NCI-H226 (cell line): ENCODE measurements at places on chromosomes 7 and 10.

- no peak for DNase-seq
Measured at GRCh38 chr10:92993699-92994272, 66.8 kb upstream of the CYP26C1 start.

GRCh38 chr10:1631282-1631681 lies 106.0 kb downstream of the ADARB2 start:
- no peak for DNase-seq

DNA sequence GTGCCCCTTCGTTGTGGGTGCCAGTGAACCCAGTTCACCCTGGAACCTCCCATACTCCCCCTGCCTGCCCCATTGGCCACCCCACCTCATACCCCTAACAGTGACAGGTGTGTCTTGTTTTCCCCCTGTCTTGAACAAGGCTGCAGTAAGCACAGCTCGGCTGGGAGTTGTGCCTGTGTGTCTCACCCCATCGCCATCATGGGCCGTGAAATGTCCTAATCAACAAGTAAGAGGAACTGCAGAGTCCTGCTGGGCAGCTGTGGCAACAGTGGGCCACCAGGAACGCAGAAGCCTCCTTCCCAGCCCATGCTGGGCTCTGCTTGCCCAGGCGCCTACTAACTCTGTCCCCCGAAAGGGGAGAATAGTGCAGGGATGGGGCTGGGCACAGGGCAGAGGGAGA lies 91.6 kb downstream of the C10orf105 start:
- no peak for DNase-seq

GRCh38 chr10:130300608-130301020 lies 164.4 kb downstream of the GLRX3 start:
- DNase-seq = no peak

DNA sequence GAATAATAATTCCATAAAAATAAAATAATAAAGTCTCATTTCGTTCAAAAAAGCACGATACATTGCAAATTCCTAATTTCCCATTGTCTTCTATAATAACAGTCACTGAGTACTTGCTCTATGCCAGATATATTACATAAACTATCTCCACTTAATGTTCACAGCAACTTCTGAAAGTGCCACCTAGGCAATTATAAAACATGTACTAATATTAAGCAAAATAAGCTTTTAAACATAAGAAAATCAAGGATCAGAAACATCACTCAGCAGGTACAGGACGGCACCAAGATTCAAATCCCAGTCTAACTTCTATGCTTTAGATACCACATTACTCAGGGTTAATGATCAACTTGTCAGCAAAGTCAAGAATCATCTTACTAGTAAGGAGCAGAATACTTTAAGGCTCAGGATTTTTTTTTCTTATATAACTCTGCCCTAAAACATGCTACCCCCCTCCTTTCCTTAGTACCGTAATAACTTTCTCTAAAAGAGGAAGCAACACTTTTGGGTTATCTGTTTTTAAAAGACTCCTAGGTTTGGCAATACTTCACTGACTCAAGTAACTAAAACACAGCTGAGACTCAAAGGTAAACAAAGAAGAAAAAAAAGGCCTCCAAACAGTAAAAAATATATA lies 51.3 kb downstream of the USP6NL start:
- no peak for DNase-seq

GRCh38 chr10:31830887-31831286 lies 97.7 kb downstream of the ARHGAP12 start:
- no peak for DNase-seq

GRCh38 chr10:21171936-21172541 lies 274.9 kb upstream of the NEBL start:
- no peak for DNase-seq

- DNase-seq = peak; percentile 93
Measured at GRCh38 chr7:191981-192649, at the start of gene FAM20C. TSS of gene FAM20C (plus strand) at chr7:192571. CDS start at chr7:193200, 629 bp downstream.

DNA sequence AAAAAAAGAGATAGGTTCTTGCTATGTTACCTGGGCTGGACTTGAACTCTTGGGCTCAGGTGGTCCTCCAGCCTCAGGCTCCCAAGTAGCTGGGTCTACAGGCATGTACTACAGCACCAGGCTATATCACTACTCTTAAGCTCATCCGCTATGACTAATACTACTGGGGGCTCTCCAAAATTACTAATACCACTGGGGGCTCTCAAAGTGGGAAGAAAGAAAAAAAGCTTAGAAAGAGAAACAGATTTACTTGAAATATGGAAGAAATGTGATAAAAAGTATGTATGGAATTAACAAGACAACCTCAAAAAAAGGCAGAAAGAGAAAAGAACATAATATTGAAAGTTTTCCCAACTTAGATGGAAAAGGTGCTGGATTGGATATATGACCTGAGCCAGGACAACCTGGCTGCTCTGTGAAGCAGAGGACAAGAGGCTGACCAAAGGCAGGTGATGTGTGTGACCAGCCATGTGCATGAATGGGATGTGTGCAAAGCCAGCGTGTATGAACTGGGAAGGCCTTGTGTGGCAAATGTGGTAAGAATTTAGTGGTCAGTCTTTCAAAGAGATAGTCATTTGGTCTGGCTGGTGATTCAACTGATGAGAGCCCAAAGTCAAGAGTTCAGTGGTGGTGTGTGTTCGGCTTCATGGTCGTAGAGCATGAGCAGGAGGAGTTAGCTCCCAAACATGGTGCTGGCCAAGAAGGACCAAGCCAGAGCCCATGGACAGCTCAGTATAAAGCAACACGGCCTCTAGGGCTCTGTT lies 232.4 kb upstream of the KLF14 start:
- DNase-seq = no peak

DNA sequence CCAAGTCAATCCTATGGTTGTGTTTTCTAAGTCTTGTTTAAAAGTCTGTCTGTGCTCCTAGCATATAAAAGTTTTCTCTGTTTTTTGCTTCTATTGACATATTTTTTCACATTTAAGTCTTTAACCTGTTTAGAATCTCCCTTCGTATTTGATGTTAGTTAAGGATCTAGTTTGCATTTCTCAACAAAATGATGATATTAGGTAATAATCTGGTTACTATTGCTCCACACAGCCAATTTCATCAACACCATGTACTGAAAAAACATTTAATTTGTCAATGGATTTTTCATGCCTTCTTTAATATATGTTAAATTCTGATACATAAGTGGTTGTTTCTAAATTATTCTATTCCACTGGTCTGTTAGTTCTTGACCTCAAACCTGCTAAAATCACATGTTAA lies 17.5 kb upstream of the TSGA13 start:
- DNase-seq = no peak

DNA sequence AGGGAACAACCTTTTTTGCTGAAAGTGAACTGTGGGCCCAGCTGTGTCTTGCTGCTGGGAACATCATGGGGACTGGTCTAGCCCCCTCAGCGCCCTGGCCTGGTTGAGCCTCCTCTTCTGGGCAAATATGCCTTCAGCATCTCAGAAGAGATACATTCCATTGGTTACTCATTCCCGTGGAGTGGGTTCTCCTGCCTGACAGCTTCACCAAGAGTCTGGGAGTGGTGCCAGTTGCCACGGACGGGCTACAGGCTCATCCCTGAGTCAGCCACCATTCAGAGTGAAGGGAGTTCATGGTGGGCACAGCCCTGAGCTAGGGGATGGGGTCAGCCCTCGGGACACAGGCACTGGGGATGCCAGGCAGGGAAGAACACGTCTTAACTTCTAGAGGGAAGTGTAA lies 81.9 kb downstream of the RAMP3 start:
- peak; percentile 86 for DNase-seq

- no peak for DNase-seq
Measured at GRCh38 chr7:21887779-21888178, 57.9 kb downstream of the CDCA7L start.

DNA sequence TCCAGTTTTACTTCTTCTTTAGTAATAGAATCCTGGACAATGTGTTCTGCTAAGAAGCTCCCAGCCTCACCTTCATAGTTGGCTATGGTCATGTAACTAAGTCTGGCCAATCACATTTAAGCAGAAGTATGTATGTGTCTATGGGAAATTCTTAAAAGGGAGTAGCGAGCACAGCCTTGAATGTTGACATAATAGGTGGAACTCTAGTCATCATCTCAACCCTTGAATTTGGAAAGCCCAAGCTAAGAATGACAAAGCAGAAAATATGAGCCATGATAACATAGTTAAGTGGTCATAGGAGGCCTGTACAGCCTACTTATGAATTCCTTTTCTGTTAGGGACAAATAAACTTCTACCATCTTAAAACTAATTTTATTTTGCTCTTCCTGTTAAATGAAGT lies 134.1 kb downstream of the MAGI2 start:
- DNase-seq = no peak

GRCh38 chr10:19595212-19595845 lies 220.9 kb upstream of the PLXDC2 start:
- no peak for DNase-seq

DNA sequence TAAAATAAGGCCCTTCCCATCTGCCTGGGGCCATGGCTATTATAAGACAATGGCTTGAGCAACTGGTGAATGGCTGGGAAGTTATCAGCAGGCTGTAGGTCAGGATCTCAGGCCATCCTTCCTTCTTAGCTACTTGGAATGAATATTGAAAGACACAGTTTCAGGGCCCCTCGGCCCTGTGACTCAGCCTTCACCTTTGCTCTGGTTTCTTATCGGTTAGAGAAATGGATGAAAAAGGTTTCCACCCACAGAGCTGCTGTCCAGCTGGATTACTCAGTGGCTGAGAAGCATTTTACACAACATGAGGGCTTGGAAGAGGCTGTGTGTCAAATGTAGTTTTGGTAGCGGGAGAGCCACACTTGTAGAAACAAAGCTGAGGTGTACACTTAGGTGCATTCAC lies 9.4 kb downstream of the ACSL5 start:
- DNase-seq = peak; percentile 67

GRCh38 chr10:103802081-103802480 lies 53.3 kb downstream of the SH3PXD2A start:
- no peak for DNase-seq

DNA sequence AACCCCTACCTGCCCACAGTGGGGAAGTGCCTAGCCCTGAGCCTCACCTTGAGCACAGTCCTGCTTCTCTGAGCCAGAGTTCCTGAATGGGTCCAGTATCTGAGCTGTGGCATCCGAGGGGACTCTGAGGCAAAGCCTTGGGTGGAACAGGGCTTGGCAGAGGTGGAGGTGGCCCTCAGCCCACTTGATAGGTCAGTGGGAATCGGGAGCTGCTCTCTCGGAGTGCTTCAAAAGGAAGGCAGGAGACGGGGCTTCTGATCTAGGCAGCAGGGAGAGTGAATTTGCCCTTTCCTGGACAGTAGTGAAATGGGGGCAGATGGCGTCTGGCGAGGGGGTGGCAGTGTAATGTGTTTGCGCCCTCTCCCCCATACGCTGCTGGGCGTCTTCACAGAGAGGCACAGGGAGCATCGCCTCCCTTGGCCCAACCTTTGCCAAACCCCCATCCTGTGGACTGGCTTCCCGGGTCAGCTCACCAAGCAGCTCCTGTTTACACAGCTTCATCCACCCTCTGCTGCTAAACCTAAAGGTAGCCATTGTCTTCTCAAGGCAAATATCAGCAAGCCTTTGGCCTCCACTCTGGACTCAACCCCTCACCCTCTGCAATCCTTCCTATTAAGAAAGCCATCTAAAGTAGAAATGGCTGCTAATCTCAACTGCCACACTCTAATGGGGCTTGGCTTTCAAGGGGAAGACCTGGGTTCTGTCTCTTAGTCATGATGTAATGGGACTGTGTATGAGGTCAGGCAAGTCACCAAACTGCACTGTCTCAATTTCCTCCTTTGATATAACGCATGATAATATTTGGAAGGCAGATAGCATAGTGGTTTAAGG lies 21.1 kb upstream of the VDAC2 start:
- DNase-seq = no peak

GRCh38 chr10:23379686-23380085 lies 35.1 kb upstream of the C10orf67 start:
- DNase-seq = no peak

- peak; percentile 40 for DNase-seq
Measured at GRCh38 chr7:73606801-73607691, 17.3 kb downstream of the MLXIPL start.

DNA sequence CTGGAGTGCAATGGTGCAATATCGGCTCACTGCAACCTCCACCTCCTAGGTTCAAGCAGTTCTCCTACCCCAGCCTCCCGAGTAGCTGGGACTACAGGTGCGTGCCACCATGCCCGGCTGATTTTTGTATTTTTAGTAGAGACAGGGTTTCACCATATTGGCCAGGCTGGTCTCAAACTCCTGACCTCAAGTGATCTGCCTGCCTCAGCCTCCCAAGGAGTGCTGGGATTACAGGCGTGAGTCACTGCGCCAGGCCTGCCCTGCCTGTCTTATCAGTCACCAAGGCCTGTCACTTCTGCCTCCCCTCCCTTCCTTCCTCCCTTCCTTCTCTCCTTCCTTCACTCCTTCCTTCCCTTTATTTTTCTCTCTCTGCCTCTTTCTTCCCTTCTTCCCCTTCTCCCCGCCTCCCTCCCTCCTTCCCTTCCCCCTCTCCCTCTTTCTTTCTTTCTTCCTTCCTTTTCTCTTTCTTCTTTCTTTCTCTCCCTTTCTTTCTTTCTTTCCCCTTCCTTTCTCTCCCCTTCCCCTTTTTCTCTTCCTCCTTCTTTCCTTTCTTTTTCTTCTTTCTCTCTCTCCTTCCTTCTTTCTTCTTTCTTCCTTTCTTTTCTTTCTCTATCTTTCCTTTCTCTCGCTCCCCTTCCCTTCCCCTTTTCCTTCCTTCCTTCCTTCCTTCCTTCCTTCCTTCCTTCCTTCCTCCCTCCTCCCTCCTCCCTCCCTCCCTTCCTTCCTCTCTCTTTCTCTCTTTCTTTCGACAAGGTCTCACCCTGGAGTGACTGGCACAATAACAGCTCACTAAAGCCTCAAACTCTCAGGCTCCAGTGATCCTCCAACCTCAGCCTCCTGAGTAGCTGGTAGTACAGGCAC lies 3.1 kb upstream of the ST7 start:
- no peak for DNase-seq

GRCh38 chr10:649445-649797 lies 40.0 kb downstream of the DIP2C start:
- no peak for DNase-seq

DNA sequence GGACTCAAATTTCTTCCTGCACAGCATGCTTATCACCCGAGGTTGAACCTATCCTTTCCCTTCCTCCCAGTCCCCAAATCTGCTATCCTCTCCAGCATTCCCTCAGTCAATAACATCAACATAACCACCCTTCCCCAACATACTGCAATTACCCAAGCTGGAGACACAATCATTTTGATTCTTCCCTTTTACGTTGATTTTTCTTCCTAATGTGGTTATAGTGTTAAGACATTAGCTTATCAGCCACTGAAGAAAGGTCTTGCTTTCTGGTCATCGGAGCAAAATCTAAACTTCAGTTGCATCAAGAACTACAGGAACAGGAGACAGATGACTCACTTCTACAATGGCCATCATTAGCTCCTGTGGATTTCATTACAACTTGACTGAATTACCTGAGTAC lies 3.5 kb upstream of the HBP1 start:
- no peak for DNase-seq

- no peak for DNase-seq
Measured at GRCh38 chr10:10020945-10021344, 996.7 kb upstream of the CELF2 start.

- DNase-seq = no peak
Measured at GRCh38 chr10:130141878-130142277, 5.7 kb downstream of the GLRX3 start.

GRCh38 chr10:50373821-50374501 lies 122.6 kb upstream of the ASAH2 start:
- no peak for DNase-seq
